Fibroblast of skin of right quadriceps (primary cell): ENCODE measurements at places on chromosomes 2 and 18.

DNA sequence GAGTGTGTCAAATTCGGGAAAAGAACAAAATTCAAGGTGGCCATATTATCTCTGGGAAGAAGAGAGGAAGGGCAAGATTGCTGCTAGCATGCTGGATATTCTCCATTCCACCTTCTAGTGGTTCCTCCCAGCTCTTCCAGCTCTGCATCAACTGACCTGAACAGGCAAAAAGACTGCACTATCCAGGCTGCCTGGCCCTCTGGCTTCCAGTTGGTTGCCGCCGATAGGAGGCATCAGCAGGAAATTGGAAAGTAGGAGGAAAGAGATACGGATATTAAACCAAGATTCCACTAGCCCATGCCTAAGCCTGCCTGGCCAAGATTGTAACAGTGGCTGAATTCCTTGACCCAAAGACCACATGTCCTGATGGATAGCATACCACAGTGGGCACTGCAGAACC is 1.7 kb upstream of the RTTN start:
- no peak for DNase-seq

- no peak for DNase-seq
These were observed 89.3 kb downstream of the LIMS1 start for GRCh38 chr2:108623616-108624015.

GRCh38 chr18:57812126-57812477 is 9.0 kb upstream of the ATP8B1 start:
- no peak for DNase-seq

DNA sequence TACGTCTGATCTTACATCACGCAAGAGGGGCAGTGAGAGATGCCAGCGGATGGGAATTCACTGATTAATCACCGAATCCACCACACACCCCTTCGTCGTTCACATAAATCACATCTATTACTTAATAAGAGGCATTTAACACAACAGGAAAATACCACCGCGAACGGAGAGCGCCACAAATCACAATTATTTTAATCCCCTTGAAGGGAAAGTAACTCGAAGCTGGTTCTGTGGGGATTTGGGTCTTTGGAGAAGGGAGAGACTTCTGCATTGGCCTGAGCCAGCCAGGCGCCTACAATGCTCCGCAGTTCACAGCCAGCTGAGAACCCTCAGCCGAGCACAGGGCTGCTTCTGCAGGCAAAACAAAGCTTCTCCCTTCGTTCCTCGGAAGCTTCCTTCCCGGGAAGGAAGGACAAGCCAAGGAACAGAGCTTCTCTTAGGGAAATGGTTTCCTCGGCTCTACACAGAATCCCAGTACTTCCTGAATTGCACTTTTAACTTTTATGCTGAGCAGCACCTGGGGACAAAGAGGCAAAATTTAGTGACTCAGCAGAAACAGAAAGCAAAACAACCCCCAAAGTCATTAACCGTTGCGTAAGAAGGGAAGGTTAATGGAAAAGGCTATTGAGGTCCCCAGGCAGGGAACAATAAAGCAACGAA is at the start of gene LRP1B:
TSS of gene LRP1B (minus strand) at position 7 of the 660 bp plus-strand sequence. CDS start 287 bp downstream, outside the sequence.
- peak; percentile 38 for DNase-seq

DNA sequence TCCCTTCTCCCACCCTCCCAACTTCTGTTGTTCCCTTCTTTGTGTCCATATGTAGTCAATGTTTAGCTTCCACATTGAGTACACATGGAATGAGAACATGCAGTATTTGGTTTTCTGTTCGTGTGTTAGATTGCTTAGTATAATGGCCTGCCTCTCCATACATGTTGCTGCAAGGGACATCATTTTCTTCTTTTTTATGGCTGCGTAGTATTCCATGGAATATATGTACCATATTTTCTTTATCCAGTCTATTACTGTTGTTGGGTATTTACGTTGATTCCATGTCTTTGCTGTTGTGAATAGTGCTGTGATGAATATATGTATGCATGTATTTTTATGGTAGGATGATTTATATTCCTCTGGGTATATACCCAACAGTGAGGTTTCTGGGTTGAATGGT is 42.0 kb downstream of the NUP35 start:
- DNase-seq: no peak

DNA sequence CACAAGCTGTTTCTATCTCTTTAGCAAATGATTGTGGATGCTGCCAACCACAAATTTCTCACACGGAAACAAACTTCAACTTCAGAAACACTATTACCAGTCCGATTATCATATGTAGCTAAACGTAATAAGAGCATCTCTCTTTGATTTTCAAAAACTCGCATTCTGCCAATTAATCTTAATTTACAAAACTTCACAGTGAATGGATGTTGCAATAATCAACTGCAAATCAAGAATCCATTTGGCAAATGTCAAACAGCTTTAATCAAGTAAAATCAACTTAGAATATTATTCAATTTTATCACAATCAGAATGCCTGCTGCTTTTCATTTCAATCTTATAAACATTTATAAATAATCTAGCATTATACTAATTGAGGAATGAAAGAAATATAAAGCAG is 54.2 kb downstream of the DTNB start:
- no peak for DNase-seq
